ENCODE measurements at places on chromosomes 3 and 15. TPM values are rescaled to one million over a fixed set of nuclear protein-coding genes. Genes with fewer than 3 reads are reported as not detected.

DNA sequence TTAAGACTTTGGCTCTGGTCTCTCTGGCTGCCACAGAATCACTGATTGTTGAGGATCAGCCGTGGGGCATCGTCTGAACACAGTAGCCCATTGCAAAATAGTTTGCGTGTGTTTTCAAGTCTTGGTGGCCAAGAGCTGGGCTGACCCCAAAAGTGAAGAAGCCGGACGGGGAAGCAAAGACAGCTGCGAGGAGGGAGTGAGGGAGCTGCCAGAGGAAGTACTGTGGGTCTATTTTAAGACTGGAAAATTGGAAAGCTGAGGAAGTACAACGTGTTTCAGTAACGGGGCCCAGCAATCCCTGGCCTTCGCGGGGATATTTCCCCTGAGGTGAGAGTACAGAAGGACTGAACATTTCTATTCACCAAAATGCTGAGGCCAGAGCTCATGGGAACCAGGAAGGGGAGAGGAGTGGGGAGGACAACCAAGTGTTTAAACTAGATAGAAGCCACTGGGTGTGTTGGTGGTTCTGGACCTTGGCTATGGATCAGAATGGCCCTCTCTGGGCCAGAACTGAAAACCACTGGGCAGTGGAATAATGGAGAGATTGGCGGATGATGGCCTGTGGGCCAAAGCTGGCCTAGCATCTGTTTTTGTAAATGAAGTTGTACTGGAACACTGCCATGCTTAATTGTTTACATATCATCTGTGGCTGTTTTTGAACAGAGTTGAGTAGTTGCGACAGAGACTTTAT, 34.1 kb upstream of the LIMD1 start:
- peak; percentile 83 for DNase-seq

- DNase-seq: no peak
Measured at GRCh38 chr3:21372316-21372715, 378.7 kb downstream of the ZNF385D start.

DNA sequence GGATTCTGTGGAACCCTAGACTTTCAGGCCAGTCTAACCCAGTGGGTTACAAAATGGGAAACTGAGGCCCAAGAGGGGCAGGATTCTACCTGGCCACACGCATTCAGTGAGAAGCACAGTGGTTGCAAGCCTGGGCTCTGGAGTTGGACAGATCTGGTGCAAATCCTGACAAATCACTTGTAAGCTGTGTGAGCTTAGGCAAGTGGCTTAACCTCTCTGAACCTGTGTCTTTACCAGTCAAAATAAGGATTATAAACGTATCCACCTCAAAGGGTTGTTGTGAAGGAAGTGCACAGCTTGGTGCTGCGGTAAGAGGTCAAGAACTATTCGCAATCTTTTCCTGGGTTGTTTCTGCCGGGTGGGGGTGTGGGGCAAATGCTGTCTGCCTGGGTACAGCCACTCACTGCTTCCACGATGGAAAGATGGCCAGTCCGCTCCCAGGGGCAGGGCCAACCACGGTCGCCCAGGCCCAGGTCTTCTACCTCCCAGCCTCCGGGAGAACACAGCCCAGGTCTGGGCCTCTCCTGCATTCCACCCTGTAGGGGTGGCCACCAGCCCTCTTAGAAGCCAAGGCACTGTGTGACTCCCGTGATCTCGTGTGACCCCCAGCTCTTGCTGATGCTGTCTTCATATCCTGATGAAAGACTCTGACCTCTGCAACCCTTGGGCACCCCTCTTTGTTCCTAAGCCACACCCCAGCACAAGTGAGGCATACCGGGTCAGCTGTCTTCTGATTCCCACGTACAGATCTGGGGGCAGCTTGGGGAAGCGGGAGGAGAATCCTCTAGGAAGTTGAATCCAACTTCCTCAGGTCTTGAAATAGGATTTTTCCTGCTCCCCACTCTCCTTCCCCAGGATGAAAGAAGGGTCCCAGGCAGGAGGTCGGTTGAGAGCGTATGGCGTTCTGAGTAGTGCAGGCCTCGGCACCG, 1.5 kb downstream of the CHRNA3 start:
- no peak for DNase-seq

DNA sequence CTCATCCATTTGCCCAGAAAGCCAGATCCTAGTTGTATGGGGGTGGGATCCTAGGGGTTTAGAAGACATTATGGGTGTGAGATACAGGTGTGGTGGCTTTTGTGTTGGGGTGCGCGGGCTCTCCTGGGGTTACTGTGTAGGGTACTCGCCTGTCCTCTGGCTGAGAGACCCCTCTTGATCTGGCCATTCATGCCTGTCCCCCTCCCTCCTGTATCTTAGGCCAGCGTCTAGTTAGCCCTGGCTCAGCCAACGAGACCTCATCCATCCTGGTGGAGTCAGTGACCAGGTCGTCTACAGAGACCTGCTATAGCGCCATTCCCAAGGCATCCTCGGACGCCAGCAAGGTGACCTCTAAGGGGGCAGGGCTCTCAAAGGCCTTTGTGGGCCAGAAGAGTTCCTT, 41.4 kb downstream of the DNASE1L3 start:
- no peak for DNase-seq

DNA sequence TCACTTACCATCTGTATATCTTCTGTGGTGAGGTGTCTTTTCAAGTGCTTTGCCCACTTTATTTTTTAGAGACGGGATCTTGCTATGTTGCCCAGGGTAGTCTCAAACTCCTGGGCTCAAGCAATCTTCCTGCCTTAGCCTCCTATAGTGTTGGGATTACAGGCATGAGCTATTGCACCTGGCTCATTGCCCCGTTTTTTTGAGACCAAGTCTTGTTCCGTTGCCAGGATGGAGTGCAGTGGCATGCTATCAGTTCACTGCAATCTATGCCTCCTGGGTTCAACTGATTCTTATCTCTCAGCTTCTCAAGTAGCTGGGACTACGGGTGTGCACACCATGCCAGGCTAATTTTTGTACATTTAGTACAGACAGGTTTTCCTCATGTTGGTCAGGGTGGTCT, 52.5 kb upstream of the TTBK2 start:
- DNase-seq: no peak

DNA sequence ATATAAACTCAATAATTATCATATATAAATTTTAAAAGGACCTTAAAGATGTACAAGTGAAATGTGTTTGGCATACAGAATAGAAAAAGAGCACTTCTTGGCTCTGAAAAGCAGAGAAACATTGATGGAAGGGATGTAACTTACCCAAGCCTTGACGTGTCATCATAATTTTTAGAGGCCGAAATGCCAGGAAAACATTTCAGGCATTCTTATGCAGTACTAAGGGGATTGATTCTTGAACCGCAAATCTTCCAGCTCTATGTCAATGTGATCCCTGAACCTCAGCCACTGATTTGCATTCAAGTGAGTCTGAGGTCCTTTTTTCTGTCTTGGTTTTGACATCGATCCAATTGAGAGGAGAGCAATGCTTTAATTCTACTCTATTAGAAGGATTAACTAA, 97.8 kb downstream of the CLDN1 start:
- no peak for DNase-seq

DNA sequence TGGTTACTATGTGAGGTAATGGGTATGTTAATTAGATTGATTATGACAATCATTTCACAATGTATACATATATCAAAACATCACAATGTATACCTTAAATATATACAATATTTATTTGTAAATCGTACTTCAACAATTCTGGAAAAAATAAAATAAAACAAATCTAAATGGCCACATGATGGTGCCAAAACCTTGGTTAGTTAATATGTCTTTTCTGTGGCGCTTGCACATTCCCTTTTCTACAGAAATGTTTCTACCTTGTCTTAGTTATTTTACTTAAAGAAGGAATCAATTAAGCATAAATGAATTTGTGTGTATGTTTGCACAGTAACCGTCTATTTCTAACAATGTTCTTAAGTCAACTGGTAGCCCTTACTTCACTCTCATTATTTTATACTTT, 53.4 kb downstream of the OXSM start:
- DNase-seq: no peak

- DNase-seq: no peak
Measured at GRCh38 chr3:3240986-3241385, 61.5 kb upstream of the CRBN start.

DNA sequence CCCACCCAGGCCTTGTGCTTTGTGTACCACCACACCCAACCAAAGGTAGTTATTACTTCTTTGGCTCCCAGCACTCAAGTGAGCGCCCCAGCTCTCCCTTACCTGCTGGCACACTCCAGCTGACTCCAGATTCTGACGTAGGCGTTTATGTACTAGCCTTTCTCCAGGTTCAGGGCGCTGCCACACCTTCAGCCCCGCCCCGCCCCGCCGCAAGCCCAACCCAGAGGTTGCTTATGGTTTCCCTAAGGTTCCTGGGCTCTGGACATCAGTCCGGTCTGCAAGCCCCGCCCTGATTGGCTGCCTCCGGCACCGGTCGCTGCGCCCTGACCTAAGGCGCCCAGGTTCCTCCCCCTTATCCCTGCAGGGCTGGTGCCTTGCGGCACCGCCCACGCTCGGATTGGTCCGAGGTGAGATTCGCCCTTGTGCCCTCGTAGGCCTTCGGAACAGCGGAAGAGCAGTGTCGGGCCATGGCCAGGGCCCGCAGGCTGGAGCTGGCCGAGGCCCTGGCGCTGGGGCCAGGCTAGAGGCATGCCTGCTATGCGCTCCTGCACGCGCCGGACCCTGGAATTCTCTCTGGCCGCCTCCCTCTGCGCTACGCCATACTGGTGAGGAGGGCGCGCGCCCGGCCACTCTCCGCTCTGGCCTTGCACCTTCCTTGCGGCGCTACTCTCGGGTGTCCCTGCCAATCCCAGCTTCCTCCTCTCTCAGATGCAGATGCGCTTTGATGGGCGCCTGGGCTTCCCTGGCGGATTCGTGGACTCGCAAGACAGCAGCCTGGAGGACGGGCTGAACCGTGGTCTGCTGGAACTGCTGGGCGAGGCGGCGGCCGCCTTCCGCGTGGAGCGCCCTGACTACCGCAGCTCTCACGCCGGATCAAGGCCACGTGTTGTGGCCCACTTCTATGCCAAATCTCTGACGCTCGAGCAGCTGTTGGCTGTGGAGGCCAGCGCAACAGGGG, 19.8 kb upstream of the NUDT16 start:
- peak; percentile 83 for DNase-seq

- peak; percentile 85 for DNase-seq
Measured at GRCh38 chr3:52220380-52221026, 4.9 kb downstream of the TLR9 start.

- no peak for DNase-seq
Measured at GRCh38 chr15:41895491-41895890, 1.6 kb upstream of the SPTBN5 start.

DNA sequence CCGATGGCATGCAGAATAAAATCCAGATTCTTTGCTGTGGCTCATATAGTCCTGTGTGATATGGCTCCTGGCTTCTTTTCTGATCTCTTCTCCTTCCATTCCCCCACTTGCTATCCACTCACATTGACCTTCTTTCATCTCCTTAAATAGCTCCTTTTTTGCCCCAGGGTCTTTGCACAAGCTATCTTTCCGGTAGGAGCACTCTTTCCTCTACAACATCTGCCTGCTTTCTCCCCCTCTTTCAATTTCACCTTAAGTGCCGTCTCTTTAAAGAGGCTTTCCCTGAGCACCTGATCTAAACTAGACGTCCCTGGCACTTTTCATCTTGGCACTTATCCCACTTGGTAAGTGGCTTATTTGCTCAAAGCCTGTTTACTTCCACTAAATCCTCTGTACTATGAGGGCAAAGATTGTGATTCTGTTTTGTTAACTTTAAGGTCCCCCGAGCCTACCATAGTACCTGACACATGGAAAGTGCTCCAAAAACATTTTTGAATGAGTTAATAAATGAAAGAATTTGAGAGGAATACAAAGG, 323.3 kb upstream of the TLE3 start:
- DNase-seq: no peak

DNA sequence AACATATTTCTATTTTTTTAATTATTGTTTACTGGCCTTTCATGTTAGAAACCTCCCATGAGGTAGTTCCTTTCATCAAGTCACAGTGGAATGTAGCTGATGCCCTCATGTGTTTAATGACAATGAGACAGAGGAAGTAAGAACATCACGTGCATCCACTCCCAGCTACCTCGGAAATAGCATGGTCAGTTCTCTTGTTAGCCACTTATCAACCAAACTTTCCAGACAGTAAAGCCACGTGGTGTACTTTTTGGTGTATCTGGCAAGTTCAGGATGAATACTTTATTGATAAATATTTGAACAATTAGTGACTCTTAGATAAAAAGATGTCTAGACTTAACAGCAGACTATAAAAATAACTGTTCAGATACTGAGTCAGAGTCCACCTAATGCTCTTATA, 781.7 kb downstream of the MECOM start:
- no peak for DNase-seq

DNA sequence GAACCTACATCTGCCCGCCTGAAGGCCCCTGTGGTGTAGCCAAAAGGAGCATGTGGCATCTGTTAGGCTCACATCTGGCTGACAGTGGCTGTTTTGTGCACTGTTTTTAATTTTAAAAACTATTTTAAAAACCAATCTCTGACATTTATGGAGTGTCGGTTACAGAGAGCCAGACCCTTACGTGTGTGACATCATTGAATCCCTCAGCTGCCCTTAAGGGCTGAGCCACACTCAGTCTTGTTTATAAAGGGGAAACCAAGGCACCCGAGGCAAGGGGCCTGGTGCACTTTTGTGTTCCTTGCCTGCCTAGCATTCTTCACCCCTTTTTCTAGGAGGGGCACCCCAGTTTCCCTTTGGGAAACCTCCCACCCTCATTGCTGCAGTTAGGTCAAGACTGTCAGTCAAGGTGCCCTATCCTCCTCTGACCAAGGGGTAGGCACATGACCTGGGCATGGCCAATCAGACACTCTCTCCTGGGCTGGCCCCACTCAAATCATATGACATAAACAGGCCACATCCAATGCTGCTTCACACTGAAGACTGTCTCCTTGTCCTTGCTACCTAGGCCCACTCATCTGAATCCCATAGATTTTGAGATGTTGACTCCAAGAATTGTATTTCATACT, 105.3 kb downstream of the LSM3 start:
- DNase-seq: no peak

DNA sequence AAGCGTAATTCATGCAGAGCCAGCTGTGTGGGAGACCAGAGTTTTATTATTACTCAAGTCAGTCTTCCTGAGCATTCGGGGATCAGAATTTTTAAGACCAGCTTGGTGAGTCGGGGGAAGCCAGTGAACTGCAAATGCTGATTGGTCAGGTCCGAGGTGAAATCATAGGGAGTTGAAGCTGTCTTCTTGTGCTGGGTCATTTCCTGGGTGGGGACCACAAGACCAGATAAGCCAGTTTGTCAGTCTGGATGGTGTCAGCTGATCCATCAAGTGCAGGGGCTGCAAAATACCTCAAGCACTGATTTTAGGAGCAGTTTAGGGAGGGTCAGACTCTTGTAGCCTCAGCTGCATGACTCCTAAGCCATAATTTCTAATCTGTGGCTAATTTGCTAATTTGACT, 228.1 kb upstream of the ATP10A start:
- no peak for DNase-seq

PLA2G4D gene
- total RNA-seq: not detected

CD200R1 gene
- total RNA-seq: 0.82 TPM

ST8SIA2 gene
- 3.6 TPM for total RNA-seq

AADACL2 gene
- not detected for total RNA-seq

SPINK8 gene
- not detected for total RNA-seq

THUMPD3 gene
- 57.4 TPM for total RNA-seq

ACSBG1 gene
- total RNA-seq: 0.25 TPM

PIERCE2 gene
- total RNA-seq: 8.7 TPM

IL16 gene
- 3.8 TPM for total RNA-seq

GPR62 gene
- total RNA-seq: 0.16 TPM

GOLGA8J gene
- total RNA-seq: 0.41 TPM
